T47D (cell line): ENCODE measurements at places on chromosomes 1 and 21.

GRCh38 chr1:193090865-193091264, 14.3 kb downstream of the GLRX2 start:
- DNase-seq = no peak

DNA sequence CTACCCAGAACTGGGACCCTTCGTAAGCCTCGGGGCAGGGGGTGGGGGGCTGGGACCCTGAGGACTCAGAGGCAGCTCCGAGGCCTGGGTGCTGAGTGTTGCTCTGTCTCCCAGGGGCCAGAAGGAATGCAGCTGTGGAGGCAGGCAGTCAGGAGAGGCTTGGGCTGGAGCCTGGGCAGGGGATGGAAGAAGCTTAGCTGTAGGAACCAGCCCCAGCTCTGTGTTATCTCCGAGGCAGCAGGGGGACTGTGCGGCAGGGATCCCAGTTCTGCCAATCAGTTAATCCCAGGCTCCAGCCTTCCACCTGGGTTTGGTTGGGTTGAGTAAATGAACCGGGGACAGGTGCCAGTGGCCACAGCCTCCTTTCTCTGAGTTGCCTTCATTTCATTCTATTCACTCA, 8.2 kb upstream of the GRIK3 start:
- DNase-seq = no peak

GRCh38 chr1:41499591-41499990, 15.1 kb upstream of the EDN2 start:
- no peak for DNase-seq

DNA sequence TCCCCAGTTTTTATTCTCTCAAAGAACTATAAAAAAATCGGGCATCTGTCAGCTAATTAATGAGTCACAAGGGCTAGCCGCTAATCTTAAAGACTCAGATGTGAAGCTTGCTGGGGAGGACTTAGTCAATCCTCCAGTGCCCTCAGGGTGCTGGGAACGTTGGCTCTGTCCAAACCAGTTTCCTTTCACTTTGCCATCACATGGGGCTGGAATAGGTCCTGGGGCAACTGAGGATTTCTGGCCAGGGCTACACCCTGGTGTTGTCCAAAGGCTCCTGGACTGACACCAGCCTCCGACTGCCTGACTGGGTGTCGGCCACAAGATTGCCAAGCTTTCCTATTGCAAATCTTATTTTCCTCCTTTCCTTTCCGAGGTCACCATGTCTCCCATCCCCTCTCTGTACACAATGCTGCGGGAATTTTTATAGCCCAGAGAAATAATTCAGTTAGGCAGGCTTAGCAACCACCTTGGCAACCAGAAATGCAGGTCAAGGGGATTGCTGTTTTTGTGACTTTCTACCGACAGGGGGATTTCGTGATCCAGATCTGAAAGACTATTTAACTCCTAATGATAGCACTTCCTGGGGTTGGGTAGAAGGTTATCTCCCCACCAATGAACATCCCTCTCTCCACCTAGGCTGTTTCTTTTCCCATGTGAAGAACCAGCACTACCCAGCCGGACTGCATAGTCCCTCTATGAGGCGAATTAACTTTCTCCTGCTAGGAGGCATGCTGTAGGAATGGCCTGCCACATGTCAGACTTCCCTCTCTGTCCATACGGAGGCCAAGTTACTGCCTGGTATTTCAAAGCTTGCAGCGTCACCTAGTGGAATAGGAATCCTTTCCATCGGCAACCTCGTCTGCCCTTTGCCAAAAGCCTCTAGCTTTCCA, 29.9 kb upstream of the CTBS start:
- DNase-seq = no peak

GRCh38 chr1:216119600-216119999, 303.6 kb downstream of the USH2A start:
- DNase-seq = peak; percentile 57

GRCh38 chr1:206886831-206887230, 10.4 kb upstream of the IL24 start:
- DNase-seq = no peak
